COR-L47 (cell line): ENCODE measurements at places on chromosomes 6 and 20.

- no peak for DNase-seq
These were observed 347.6 kb downstream of the TPBG start for GRCh38 chr6:82711105-82711827.

- peak; percentile 71 for DNase-seq
These were observed 10.4 kb upstream of the GCNT2 start for GRCh38 chr6:10510592-10511367.

DNA sequence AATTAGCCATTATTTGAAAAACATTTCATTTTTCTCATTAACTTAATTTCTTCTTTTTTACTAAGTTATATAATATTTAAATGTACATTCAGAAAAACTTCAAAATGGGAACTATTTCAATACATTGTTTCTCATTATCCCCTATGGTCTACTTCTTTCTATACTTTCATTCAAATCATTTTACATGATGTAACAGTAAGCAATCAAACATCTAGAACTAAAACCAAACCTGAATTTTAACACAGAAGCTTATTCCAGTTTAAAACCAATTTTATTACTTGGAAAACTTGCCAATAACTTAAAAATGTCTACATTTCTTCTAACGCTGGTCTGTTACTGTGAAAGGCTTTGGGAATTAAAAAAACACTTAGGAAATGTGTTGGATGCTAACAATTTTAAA lies 4.6 kb upstream of the PRR18 start:
- no peak for DNase-seq

DNA sequence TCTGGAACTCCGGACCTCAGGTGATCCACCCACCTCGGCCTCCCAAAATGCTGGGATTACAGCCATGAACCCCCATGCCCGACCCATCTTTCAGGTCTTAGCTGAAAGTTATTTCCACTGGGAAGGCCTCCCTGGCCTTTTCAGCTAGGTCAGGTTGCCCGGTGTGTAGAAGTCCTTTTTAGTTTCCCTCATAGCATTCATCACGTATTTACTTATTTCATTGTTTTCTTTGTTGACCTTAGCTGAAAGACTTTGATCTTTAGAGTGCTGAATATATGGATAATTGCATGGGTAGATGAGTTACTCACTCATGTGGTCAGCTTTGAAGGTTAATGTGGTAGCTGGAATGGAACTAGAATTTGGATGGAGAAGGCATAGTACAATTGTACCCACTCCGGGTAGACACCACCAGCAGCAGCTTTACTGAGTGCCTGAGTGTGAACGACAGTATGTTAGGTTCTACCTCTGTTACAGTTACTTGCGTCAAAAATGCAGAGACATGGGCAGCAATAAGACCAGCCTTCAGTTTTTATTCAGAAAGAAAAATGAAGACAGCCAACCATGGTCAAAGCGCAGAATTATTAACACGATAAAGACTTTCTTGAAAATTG lies 9.1 kb downstream of the KIZ start:
- DNase-seq: no peak

- no peak for DNase-seq
These were observed 59.1 kb upstream of the RNF144B start for GRCh38 chr6:18328070-18328469.

- DNase-seq: no peak
These were observed 8.0 kb downstream of the PRKN start for GRCh38 chr6:162719528-162719927.

DNA sequence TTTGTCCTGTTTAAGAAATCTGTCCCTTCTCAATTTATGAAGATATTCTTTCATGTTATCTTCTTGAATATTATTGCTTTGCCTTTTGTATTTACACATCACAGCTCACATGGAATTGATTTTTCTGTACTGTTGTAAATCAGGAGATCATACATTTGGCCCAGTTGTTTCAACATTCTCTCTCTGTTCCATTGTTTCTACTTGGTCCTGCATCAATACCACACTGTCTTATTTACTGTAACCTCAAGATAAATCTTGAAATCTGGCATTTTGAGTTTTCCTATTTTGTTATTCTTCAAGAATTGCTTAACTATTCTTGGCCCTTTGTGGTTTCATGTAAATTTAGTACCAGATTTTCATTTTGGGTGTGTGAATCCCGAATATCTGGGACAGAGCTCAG lies 121.7 kb upstream of the CCN2 start:
- no peak for DNase-seq

- no peak for DNase-seq
These were observed 3.3 kb downstream of the TRIB3 start for GRCh38 chr20:383889-384288.

GRCh38 chr20:44424039-44424495 lies 51.6 kb upstream of the TTPAL start:
- DNase-seq: no peak

GRCh38 chr6:35489995-35490791 lies 6.7 kb downstream of the TEAD3 start:
- DNase-seq: no peak

DNA sequence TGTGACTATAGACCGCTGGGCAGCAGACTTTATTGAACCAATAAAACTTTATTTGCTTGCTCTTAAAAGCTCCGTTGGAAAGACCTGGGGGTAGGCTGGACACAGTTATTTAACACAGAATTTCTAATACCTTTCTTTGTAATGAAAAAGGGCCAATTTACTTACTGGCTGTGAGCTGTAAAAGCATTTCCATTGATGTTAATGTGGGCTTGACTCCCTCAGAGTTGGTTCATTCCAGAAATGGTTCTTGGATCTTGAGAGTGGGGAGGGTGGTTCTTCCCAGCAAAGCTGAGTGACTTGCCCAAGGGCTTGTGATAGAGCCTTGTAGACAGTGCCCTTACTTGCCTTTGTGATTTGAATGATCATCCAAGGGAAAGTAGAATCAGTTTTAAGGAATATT lies 100.6 kb downstream of the SOX4 start:
- DNase-seq: no peak

DNA sequence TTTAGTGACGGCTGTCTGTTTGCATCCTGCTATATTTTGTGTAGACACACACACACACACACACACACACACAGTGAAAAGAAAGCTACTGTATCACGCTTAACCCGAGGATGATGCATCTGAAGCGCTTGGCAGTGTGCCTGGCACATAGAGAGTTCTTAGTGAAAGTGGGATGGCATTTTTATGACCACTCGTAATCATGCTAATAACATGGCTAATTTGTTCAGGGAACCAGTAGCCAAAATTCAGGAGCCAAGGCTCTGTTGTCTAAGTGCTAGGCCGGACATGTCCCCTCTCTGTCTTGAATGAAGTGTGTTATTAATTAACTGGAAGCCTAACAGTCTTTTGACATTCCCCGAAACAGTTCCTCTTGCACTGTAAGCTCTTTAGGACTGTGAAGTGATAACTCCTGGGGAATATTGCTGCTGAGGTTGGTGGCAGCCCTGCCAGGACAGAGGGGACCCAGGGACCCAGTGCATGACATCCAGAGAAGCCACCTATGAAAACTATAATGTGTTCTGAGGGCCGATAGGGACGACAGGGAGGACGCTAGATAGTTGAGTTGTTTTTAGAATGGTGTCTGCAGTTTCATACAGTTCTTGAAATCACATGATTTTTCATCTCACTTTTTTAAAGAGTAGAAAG lies 45.0 kb upstream of the IRF4 start:
- DNase-seq: no peak

DNA sequence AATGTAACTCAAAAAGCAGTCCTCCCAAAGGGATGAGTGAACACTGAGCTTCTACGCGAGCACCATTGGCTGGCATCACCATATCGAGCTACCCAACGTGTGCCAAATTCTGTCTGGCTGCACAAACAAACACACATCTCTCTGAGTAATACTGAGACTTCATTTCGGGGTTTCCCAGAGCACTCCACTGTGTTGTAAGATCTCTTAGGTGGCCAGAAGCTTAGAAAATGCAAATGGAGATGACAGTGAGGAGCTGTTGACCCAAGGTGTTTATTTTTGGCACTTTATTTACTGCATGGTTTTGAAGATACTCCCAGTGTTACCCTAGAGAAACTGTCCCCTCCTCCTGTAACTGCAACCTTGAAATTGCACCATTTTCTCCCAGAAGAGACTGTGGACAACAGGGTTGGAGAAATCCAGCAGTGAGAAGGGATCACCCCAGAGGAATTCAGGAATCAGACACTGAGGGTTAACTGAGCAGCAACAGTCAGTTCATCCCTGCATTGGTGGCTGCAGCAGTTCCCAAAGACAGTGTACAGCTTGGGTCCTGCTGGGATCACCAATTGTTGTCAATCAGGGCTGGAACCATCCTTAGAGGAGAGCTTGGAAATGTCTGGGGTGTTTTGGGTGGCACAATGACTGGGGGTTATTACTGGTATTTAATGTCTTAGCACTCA lies 1.0 kb upstream of the RIPOR2 start:
- DNase-seq: no peak

DNA sequence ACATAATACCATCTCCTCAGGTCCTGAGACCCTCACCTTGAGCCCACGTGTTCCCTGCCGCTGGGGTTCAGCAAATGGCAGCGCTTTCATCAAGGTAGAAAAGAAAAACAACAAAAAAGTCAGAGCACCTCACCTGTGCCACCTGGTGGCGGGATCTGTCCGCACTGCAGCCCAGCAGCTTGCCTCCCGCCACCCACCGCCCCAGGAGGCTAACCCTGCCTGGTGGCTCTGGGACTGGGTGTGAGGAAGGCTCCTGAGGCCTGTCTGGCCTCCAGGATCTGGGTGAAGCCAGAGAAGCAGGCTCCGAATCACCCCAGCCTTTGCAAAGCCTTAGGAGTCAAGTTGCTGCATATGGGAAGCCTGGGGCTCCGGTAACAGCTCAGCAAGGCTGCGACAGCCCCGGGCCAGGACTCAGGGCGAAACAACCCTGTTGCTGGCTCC lies 270.8 kb downstream of the BMP7 start:
- no peak for DNase-seq

DNA sequence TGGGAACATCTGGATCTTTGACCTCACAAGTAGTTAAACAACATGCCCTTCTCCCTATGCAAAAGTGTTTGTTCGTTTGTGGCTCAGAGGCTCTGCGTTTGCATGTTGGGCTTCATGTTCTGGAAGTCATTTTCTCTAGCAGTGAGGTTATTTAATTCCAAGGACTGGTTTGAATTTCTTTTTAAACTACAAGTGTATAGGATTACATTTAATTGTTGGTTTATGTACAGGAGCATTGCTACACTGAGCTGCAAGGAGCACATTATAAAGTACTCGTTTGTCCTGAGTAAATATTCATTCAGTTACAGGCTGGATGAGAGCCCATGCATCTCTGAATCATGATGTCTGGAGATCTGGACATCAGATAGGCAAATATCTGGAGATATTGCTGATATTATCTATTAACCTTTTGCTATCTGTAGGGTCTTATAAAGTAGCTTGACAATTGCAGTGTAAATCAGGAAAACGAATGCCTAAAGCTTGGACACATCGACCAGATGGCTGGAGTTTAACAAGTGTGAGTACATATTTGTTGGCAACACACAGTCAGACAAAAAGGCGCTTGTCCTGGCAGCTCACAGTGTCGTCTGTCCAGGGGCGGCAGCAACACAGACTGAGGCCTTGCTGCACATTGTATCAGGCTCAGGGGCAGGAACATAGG lies 84.6 kb downstream of the PDE7B start:
- DNase-seq: peak; percentile 19

DNA sequence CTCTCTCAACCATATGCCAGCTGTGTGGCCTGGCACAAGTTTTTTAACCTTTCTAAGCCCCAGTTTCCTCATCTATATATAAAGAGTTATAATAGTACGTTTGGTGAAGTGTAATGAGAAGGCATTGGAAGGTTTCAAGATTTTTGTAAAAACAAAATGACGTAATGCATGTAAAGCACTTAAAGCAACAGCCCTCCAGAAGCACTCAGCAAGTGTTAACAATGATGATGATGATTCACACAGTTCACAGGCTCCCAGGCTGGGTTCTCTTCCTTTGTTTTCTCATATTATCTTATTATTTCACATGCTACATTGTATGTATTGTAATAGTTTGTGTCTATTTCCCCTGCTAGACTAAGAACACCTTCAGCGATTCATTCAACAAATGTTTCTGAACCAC lies 6.2 kb downstream of the CEP250 start:
- DNase-seq: no peak

GRCh38 chr6:170114956-170115855 lies 175.7 kb downstream of the DLL1 start:
- DNase-seq: peak; percentile 75

GRCh38 chr6:14228571-14228970 lies 111.0 kb downstream of the CD83 start:
- DNase-seq: no peak

DNA sequence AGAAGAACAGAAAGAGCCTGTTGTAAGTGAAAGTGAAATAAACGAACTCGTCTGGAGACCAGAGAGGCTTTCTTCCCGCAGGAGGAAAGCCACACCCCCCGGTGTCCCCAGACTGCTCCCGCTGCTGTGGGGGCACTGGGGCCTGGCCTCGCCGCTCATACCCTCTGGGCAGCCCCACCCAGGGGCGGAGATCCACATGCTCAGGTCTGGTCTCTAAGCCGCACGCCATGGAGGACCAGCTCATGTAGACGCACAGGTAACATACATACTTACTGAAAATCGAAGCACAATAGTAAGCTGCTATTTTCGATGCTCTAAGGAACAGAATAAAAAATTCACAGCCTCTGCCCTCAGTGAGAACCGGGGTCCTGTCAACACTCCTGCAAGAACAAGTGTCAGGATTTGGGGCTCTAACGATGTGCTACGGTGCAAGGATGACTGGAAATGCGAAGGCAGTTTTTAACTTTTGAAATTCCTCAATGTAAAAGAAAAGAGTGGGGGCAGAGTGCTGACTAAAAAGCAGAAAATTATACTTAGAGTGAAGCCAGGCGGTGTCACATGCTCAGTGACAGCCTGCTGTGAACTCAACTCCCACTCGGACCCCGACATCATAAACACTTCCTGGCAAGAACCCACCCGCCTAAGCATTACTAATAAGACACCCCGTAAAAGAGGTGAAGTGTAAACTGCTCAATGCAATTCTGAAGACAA lies 110.5 kb downstream of the IRF4 start:
- no peak for DNase-seq

DNA sequence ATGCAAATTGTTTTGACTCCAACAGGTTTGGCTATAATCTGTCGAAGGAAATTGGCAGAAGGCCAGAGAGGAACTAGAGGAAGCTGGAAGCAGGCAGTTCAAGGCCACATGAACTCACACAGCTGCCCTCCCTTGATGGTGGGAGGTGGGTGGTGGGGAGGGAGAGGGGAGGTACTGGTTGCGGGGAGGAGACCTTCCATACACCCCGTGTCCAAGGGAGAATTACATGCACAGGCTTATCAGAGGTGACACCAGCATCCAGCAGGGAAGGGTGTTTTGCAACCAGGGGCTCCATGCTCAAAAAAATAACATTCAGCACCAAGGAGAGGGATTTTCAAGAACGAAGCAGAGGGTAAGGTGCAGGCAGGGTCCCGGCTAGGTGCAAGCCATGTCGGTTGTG lies 9.1 kb downstream of the PRND start:
- DNase-seq: peak; percentile 92

DNA sequence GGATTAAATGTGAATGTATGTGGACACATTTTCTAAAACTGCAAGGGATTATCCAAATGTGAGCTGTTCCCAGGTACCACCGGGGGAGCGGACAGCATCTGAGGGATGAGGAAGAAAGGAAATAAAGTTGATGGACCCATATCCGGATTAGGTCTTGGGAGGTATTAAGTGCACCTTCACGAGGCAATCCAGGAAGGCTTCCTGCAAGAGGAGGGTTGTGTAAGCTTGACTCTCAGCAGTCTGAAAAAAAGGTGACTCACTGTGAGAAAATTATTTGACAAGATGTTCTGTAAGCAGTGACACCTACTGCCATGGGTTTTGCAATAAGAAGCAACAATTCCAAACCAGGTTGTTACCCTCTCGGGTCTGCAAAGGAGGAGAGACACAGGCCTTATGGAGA lies 55.0 kb upstream of the LRFN2 start:
- no peak for DNase-seq

- no peak for DNase-seq
These were observed 136.2 kb downstream of the BMP7 start for GRCh38 chr20:57130160-57130772.
